Natural killer cell (primary cell): ENCODE measurements at places on chromosomes 7 and 10. TPM values are rescaled to one million over a fixed set of nuclear protein-coding genes. Genes with fewer than 3 reads are reported as not detected.
A peak's percentile ranks its signal among the peaks of the same experiment; 100 is the strongest.

DNA sequence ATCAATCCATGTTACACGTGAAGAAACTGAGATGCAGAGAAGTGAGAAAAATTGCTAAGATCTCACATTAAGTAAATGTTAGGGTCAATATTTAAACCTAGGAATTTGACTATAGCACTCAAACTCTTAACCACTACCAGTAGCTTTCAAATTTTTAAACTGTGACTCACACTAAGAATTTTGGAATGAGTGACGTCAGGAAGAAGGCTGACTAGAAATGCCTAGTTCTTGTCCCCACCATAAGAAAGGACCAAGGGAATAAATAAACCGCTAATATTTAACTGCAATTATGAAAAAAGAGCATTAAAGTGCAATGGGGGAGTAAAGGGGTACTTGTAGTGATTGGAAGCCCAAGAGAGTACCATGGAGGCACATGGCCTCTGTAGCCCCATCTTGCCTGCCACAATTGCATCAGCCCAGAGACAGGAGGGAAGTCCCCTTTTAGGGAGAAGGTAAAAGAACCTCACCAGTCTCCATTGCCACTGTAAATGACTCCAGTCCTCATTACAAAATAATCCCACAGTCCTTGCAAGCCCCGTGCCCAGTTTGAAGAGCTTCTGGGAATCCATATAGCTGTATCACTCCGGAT is 3.5 kb upstream of the AKR1B1 start:
- no peaks in the 10 kb centered on the region for H3K27me3 ChIP-seq
- no peak for DNase-seq
- H3K4me1 ChIP-seq: peaks cover 14% of the 10 kb centered on the region
- H3K36me3 ChIP-seq: no peaks in the 10 kb centered on the region
- no peak overlapping the region for H3K4me3 ChIP-seq

- H3K4me1 ChIP-seq: peaks cover 21% of the 10 kb centered on the region
- no peaks in the 10 kb centered on the region for H3K36me3 ChIP-seq
- peaks cover 5% of the 10 kb centered on the region for H3K27me3 ChIP-seq
- no peak overlapping the region for H3K27ac ChIP-seq
- peak; percentile 88 for DNase-seq
Measured at GRCh38 chr7:5296611-5297226, 14.0 kb downstream of the SLC29A4 start.

- no peak overlapping the region for H3K27ac ChIP-seq
- no peak overlapping the region for H3K4me3 ChIP-seq
- no peaks in the 10 kb centered on the region for H3K36me3 ChIP-seq
- no peak for DNase-seq
- H3K4me1 ChIP-seq: no peaks in the 10 kb centered on the region
Measured at GRCh38 chr10:52571018-52571417, 201.6 kb downstream of the MBL2 start.

MLXIPL gene
- not detected for total RNA-seq

- H3K27ac ChIP-seq: no peak overlapping the region
- peaks cover 13% of the 10 kb centered on the region for H3K4me1 ChIP-seq
- no peak overlapping the region for H3K4me3 ChIP-seq
- no peaks in the 10 kb centered on the region for H3K27me3 ChIP-seq
- no peak for DNase-seq
Measured at GRCh38 chr10:86960003-86960862, 1.8 kb downstream of the SNCG start.

- H3K36me3 ChIP-seq: no peaks in the 10 kb centered on the region
- H3K4me3 ChIP-seq: no peak overlapping the region
- no peak for DNase-seq
Measured at GRCh38 chr7:11485636-11486035, 346.4 kb downstream of the THSD7A start.

PON1 gene
- not detected for total RNA-seq

IKZF1 gene
- 294 TPM for total RNA-seq

DNA sequence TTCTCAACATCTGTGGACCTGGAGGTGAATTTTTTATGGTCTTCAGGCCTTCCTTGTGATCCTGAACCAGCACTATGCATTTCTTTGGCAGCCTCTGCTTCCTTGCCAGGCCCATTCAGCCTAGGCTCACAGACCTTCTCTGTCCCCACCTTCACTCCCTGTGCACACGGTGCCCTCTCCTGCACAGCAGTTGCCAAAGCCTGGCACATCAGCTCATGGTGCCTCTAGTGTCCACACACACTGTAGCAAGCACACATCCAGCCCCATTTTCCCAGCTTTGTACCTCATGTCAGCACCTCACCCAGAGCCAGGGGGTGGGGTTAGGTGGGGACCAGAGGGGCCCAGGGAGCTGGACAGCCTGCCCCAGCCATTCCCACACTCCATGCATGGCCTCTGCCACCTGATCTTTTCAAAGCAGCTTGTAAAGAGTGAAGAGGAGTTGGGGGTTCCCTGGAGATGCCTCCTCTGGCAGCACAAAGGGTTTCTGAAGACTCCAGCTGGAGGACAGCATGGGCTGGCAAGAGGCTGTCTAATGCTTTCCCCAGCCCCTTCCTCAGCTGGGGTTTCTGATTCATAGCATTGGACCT is 57.9 kb upstream of the TMEM72 start:
- no peak overlapping the region for H3K27ac ChIP-seq
- H3K4me1 ChIP-seq: no peaks in the 10 kb centered on the region
- no peak overlapping the region for H3K4me3 ChIP-seq
- no peaks in the 10 kb centered on the region for H3K36me3 ChIP-seq

ELOVL3 gene
- not detected for total RNA-seq

DNA sequence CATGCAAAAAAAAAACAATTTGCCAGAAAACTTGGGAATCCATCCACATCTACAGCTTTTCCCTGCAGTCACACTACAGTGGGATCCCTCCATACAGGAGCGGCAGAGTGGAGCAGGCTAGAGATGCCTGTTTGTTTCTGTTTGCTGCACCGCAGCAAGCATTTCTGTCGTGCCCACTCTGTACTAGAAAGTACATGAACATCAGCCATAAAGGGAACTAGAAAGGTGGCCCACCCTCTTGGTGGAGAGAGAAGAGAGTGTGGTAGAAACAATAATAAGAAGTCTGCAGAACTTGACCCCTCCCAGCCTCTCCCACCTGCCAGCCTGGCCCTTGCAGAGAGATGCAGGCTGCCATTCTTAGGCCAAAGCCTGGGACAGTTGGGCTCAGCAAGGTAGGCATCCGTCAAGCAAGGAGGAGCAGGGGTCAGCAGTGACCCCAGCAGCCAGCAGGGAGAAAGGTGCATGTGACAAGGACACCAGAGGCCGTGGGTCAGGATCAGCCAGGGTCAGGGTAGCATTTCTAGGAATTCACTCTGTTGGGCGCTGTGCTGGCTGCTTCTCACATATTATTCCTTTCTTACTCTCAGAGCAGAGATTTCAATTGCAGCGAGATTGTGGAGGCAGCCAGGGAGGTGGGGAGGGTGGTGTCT is 171.8 kb downstream of the EGFR start:
- no peak overlapping the region for H3K27ac ChIP-seq
- H3K36me3 ChIP-seq: no peaks in the 10 kb centered on the region
- H3K4me3 ChIP-seq: no peak overlapping the region
- no peaks in the 10 kb centered on the region for H3K27me3 ChIP-seq

ABCB4 gene
- 0.14 TPM for total RNA-seq

DNA sequence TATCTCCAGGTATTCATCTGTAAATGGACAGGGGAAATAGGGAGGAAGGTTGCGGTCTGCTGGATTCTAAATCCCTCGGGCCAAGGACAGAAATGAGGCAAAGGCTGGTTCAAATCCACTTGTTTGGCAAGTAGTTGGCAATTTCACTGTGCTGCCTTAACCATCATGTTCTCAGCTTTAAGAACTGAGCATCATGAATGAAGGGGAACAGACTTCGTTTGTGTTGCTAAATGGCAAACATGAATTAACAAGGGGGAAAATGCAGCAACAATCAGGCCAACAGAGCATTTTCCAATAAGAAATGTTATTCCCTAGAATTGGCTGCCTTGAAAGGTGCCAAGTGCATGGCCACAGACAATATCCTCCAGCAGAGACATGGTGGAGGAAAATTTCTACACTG is 36.9 kb downstream of the PARD3 start:
- no peak for DNase-seq
- no peaks in the 10 kb centered on the region for H3K4me1 ChIP-seq

OIT3 gene
- not detected for total RNA-seq

- no peak for DNase-seq
- peaks cover 11% of the 10 kb centered on the region for H3K36me3 ChIP-seq
- no peaks in the 10 kb centered on the region for H3K4me1 ChIP-seq
- H3K27ac ChIP-seq: no peak overlapping the region
Measured at GRCh38 chr7:77904252-77904651, 105.7 kb downstream of the PHTF2 start.

DNA sequence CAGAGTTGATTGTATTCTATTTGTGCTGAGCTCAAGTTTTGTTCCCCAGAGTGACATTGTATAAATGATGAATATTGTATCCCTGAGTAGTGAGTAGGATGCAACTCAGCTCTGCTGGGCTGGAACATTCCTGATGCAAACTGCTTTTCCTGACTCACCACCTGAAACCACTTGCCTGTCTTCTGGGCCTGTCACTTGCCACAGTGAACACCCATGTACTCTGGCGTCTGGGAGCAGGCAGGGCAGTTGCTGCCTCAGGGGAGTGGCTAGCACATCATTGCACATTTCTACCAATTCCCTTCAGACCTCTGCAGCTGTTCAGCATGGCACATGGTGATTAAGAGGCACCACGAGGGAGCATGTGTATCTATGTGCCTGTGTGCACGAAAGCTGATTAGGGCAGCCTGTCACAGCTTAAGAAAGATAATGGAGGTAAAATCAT is 157.3 kb downstream of the SND1 start:
- no peaks in the 10 kb centered on the region for H3K27me3 ChIP-seq
- H3K4me1 ChIP-seq: no peaks in the 10 kb centered on the region
- DNase-seq: no peak
- H3K36me3 ChIP-seq: peaks cover 10% of the 10 kb centered on the region
- H3K27ac ChIP-seq: no peak overlapping the region

- no peaks in the 10 kb centered on the region for H3K36me3 ChIP-seq
- no peak overlapping the region for H3K27ac ChIP-seq
- no peaks in the 10 kb centered on the region for H3K4me1 ChIP-seq
- no peak for DNase-seq
- H3K4me3 ChIP-seq: no peak overlapping the region
Measured at GRCh38 chr10:76583711-76584161, 1053.9 kb downstream of the KCNMA1 start.

GRCh38 chr10:34205452-34205851 is 609.6 kb downstream of the PARD3 start:
- peaks cover 7% of the 10 kb centered on the region for H3K27me3 ChIP-seq
- H3K36me3 ChIP-seq: no peaks in the 10 kb centered on the region
- peaks cover 18% of the 10 kb centered on the region for H3K4me1 ChIP-seq
- peak; percentile 6 for DNase-seq
- no peak overlapping the region for H3K27ac ChIP-seq

DNA sequence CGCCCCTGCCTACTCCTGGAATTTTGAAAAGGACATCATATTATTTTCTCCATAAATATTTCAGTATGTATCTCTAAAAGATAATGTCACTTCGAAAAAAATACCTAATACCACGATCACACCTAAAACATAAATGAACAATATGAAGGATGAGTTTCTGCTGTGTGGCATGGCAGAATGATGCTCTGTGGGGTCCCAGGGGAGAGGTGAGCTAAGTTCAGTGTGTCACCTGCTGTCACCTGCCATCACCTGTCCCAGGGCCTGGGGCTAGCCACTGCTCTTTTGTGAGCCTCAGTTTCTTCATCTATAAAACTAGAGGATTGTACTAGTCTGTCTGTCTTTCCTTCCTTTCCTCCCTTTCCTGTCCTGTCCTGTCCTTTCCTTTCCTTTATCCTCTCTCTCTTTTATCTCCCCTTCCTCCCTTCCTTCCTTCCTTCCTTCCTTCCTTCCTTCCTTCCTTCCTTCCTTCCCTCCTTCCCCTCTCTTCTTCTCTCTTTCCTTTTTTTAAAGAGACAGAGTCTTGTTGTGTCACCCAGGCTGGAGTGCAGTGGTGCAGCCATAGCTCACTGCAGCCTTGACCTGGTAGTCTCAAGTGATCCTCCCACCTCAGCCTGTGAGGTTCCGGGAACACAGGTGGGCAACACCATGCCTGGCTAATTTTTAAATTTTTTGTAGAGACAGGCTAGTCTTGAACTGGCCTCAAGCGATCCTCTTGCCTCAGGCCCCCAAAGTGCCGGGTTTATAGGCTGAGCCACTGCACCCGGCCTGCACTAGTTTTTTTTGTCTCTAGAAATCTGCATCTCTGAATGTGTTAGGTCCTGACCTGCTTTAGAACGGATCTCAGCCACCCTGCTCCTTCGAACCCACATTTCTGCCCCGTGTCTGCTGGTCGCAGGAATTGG is 43.1 kb downstream of the CUX1 start:
- H3K4me3 ChIP-seq: no peak overlapping the region
- H3K36me3 ChIP-seq: no peaks in the 10 kb centered on the region
- H3K27ac ChIP-seq: no peak overlapping the region
- H3K4me1 ChIP-seq: peaks cover 25% of the 10 kb centered on the region

DNA sequence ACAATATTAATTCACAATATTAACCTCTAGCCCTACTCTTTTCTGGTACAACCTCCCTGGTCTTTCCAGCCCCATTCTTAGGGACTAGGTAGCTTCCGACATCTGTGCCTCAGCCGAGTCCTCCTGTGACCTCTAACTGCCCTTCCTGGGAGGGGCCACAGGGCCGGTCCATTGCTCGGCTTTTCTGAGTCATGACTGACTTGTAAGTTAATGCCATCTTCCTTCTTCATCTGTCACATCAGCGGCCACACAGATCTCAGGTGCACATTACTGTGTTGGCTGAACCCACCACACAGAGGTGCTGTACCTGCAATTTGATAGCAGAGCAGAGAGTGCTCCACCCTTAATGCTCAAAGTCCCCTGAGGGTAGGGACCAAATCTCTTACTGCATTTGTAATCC is 4.1 kb upstream of the CPA4 start:
- no peaks in the 10 kb centered on the region for H3K36me3 ChIP-seq
- no peaks in the 10 kb centered on the region for H3K4me1 ChIP-seq
- DNase-seq: no peak
- no peak overlapping the region for H3K27ac ChIP-seq
- H3K27me3 ChIP-seq: no peaks in the 10 kb centered on the region

- no peak for DNase-seq
- no peaks in the 10 kb centered on the region for H3K27me3 ChIP-seq
- no peaks in the 10 kb centered on the region for H3K4me1 ChIP-seq
- no peak overlapping the region for H3K27ac ChIP-seq
Measured at GRCh38 chr10:24039315-24039714, 169.6 kb upstream of the KIAA1217 start.

CLEC5A gene
- total RNA-seq: not detected

- H3K27me3 ChIP-seq: no peaks in the 10 kb centered on the region
- no peaks in the 10 kb centered on the region for H3K4me1 ChIP-seq
- no peaks in the 10 kb centered on the region for H3K36me3 ChIP-seq
- no peak overlapping the region for H3K27ac ChIP-seq
Measured at GRCh38 chr10:111298031-111298430, 221.2 kb downstream of the ADRA2A start.

ADRB1 gene
- 2.1 TPM for total RNA-seq

- H3K4me1 ChIP-seq: no peaks in the 10 kb centered on the region
- no peak overlapping the region for H3K27ac ChIP-seq
- DNase-seq: peak; percentile 60
- no peaks in the 10 kb centered on the region for H3K27me3 ChIP-seq
Measured at GRCh38 chr7:36312064-36312914, 77.4 kb upstream of the ANLN start.

NUDT1 gene
- total RNA-seq: 17.9 TPM

SEMA3E gene
- total RNA-seq: not detected

GRCh38 chr7:108181073-108181985 is 51.2 kb upstream of the LAMB4 start:
- H3K36me3 ChIP-seq: no peaks in the 10 kb centered on the region
- no peaks in the 10 kb centered on the region for H3K4me1 ChIP-seq
- no peak overlapping the region for H3K4me3 ChIP-seq
- H3K27ac ChIP-seq: no peak overlapping the region
- DNase-seq: peak; percentile 68
- H3K27me3 ChIP-seq: no peaks in the 10 kb centered on the region
